ENCODE measurements at places on chromosomes 2 and 18.

DNA sequence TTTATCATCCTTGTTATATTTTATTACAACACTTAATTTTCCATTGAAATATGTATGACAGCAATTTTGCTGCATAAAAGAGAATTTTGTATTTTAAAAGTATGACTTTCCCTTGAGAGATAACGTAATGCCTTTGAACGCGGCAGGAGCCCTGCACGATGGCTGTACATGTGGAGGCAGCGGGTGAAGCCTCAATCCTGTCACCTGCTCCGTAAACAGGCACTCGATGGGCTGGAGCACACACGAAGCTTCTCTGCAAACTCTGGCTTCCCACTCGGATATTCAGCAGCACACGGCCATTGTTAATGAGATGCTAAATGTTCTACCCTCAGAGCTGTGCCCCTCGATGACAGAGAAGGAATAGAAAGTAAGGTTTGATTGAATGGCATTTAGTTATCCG lies 184.4 kb downstream of the RTP5 start:
- no peak for DNase-seq

- DNase-seq: no peak
These were observed 101.8 kb upstream of the NDUFV2 start for GRCh38 chr18:9000733-9001132.

DNA sequence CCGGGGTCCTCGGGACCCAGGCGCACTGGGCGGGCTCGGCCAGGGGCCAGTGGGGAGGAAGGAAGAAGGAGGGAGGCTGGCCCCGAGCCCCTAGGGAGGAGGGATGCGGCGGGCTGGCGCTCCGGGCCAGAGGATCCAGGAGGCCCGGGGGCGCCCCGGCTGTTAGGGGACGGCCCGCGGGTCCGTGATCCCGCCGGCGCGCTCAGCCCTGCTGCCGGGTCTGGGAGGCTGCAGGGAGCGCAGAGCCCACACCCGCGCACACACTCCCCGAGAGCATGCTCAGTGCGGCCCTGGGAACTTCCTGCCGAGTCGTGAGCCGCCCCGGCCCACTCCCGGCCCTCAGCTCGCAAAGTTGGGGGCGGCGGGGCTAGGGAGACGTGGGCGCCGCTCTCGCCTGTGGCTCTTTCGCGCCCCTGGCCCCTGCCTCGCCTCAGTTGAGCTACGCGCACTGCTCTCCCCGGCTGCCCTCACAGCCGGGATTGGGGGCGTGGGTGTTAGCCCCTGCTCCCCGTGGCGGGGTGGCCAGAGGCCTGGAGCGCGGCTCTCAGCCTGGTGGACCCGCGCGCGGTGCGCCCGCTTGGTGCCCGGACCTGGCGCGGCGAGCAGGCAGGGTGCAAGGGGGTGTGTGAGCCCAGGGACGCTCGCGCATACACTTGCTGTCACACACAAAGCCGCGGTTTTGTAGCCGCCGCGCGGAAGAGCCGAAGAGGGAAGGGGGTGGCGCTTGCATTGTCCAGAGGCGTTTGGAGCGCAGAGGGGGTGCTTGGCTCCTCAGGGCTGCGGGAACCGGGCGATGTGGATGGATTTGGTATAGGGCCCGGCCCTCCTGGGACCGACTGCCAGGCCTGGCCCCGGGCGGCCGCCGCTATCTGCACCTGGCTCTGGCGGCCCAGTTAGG lies 132.9 kb upstream of the MGAT5 start:
- peak; percentile 28 for DNase-seq

- no peak for DNase-seq
These were observed 140.6 kb upstream of the GLI2 start for GRCh38 chr2:120594856-120595685.

DNA sequence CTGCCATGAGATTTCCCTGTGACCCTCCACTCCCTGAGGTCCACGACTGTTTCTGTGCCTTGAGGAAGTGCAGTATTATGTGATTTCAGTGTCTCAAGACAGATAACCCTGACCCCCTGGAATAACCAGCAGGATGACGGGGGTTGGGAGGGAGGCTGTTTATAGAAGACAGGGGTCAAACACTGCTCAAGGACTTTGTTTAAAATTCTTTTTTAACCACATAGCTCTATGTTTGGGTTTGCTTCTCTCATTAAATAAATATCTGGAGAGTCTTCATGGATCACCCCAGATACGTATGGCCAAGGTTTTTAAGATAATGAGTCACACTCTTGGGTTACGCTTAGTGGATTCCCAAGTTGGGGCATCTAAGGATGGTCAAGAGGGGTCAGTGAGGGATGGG lies 523.8 kb upstream of the TNP1 start:
- DNase-seq: no peak

DNA sequence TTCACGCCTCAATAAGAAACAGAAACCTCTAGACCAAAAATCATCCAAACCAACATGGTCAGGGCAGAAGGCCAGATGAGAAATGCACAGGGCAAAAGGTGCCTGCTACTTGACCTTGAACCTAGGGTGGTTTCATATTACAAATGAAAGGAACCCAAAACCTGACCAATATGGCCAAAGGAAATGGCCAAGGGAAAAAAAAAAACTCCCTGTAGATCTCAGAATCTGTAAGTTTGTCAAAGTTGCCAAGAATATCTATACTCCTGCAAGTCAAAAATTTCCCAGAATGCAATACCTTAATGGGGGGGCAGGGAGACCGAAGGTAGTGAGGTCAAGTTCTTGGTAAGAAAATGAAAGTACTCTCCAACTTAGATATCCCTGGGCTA lies 47.2 kb downstream of the HIBCH start:
- DNase-seq: no peak

DNA sequence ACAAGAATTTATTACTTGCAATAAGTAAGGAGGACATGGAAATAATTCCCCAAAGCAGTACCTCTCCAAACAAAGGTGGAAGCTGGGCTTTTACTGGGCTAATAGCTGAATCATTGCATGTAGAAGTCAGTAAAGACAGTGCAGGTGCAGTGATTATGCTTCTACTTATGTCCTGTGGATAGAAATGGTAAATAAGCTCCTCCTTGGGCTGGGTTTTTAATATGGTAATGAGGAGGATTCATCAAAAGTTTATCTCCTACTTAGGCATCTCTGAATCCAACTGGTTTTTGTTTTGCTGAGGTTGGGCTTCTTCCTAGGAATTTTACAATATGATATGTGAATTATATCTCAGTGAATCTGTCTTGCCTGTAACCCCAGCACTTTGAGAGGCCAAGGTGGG lies 297.4 kb upstream of the MC4R start:
- DNase-seq: no peak

GRCh38 chr2:199955007-199955338 lies 318 bp downstream of the TYW5 start:
- peak; percentile 41 for DNase-seq

GRCh38 chr2:86138736-86139625 lies 32.9 kb downstream of the PTCD3 start:
- no peak for DNase-seq

GRCh38 chr2:69237070-69237670 lies 149.9 kb downstream of the GFPT1 start:
- no peak for DNase-seq

DNA sequence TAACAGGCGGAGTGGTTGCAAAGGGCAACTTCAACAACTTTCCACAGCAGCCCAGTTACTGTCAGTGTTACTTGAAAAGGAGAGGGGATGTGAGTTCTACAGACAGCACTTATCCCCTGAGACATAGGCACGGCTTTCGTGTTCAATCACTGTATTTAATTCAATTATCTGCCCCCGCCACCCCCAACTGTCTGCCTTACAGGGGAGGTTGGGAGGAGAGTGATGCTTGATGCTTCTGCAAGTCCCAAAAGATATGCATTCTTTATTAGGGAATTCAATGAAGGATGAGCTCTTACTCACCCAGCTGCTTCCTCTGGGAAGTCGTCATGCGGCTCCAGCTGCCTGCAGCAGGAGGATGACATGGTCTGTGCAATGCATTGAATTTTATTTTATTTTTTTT lies 639.9 kb downstream of the DCC start:
- no peak for DNase-seq

DNA sequence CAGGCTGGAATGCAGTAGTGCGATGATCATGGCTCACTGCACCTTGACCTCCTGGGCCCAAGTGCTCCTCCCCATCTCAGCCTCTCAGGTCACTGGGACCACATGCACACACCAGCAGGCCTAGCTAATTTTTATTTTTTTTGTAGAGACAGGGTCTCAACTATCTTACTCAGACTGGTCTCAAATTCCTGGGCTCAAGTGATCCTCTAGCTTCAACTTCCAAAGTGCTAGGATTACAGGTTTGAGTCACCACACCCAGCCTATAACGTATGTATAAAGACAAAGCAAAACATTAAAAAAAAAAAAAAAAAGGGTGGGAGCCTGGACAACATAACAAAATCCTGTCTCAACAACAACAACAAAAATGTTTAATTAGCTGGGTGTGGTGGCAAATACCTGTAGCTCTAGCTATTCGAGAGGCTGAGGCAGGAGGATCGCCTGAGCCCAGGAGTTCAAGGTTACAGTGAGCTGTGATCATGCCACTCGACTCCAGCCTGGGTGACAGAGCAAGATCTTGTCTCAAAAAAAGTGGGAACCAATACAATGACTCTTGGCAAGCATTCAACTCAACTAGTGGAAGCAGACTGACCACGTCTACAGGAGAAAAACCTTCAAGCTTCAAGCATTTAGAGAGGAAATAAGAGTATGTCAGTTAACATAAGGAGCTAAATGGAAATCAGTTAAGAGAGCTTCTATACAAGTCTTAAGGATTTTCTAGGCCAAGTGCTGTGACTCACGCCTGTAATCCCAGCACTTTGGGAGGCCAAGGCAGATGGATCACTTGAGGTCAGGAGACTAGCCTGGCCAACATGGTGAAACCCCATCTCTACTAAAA lies 2.6 kb downstream of the GTF3C2 start:
- DNase-seq: peak; percentile 44

- DNase-seq: no peak
These were observed 6.6 kb upstream of the TMEM214 start for GRCh38 chr2:27025861-27026851.

GRCh38 chr2:159077869-159078268 lies 109.4 kb downstream of the TANC1 start:
- no peak for DNase-seq
